ENCODE measurements at places on chromosomes 13 and 19.
A peak's percentile ranks its signal among the peaks of the same experiment; 100 is the strongest.

DNA sequence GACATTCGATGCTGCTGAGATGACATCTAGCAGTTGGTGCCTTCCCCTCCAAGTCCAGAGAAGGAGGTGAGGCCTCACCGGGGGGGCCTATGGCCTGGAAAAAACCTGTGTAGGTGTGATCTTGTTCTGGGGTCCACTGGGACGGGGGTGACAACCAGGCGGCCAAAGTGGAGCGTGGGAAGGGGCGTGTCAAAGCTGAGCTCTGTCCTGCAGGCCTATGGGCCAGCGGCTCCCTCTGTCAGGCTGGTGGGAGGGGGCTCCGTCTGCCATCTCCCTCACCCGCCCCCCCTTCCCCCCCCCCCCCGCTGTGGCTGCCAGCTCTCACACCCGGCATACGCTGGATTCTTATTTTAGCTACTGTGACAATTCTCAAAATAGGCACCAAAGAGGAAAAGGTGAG lies 56.7 kb upstream of the UQCRFS1 start:
- DNase-seq, result no peak

DNA sequence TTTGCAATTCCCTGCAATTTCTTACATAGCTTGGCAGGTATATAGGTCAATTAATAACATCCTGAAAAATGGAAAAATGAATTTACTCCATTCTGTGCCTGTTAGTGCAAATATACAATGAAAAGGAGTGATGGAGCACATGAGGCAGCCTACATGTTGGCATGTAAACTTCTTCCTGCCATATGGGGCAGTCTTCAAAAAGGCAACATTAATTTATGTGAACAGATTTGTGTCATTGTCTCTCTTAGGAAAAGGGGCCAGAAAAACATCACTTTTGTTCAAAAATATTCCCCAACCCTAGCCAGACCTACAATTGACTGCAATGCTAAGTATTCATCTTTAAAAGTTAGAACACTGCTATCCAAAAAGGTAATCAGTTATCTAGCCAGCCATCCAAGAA lies 332.2 kb downstream of the TBC1D4 start:
- DNase-seq, result no peak

GRCh38 chr19:46173886-46174480 lies 25.9 kb downstream of the IGFL2 start:
- DNase-seq, result peak; percentile 32

- no peak for DNase-seq
These were observed 3.3 kb upstream of the AP3D1 start for GRCh38 chr19:2154587-2155075.

DNA sequence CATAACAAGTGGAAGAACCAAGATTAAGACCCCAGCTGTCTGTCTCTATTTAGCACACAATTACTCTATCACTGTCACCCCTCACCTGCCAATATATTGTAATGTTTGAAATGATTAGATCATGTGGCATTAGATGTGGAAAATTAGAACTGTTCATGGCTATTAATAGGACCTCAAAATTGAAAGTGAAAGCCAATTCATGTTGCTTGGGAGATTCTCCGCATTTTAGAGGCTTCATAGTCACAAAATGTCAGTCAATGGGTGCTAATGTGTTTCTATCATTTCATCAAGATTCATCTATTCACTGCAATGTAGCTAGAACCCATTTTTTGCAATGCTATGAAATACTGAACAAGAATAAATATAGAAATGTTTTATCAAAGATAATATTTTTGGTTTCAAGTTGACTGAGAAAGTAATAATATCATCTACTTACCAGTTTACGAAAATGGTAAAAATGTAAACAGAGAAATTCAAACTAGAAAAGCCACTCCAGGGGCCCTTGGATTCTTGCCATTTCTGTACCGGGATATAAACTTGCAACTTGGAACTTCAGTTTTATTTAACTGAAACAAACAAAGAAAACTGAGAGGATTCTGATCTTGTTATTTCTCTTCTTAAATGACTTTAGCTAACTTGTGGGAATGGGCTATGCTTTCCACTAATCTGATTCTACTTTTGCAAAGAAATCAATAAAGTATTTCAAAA lies 388.6 kb downstream of the DCT start:
- no peak for DNase-seq

DNA sequence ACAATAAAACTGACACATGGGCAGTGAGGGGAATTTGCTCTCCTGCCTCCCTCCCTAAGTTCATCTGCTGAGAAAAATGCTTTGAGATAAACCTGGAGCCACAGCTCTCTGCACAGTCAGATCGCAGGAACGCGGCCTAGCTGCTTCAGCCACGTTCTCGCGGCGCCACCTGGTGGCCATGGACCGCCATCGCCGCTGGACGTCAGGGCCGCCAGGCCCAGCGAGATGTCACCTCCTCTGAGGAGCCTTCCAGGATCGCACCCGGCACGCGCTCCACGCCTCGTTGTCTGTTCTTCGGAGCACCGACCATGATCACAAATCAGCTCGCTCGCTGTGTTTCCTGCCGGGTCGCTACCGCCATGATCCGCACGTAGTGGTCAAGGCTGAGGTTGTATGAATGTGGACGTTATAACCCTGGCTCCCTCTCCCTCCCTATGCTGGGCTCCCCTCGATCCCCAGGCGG lies 20.6 kb upstream of the USP29 start:
- peak; percentile 89 for DNase-seq

DNA sequence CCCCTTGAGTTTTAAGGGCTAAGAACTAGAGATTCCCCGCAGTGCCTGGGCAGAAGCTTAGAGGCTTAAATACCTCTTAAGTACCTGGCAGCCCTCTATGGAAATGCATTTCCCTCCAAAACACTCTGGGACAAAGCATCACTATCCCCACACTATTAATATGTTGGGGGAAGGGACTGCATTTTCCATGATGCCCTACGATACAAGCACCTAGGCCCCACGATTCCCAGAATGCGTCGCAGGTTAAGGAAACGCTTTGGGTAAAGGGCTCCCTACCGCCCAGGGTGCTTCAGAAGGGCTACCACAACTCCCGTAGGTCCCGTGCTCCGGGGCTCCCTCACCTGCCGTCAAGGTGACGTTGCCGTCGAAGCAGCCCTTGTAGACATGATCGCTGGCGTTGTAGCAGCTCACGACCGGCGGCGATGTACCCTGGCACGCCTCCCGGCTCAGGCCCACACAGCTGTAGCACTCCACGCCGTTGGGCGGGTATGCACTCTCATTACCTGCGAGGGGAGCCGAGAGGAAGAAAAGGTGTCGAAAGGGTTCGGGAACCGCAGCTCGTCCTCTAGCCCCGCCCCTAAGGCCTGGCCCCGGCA lies 2.5 kb downstream of the LYPD3 start:
- no peak for DNase-seq

DNA sequence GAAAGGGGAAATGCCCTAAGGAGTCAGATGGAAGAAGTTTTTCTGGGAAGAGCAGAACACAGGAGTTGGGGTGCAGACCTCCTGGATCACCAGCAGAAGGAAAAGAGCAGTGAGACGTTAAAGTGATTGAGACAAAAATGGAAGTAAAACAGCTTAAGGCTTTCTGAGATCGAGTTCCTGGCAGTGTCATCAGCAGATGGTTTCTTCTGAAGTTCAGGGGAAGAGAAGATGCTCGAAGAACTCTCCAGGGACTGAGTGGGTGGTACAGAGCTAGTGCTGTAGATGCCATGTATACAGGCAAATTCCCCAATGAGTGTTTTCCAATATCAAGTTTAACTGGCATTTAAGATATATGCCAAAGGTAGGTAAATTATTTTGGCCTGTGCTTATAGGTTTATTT lies 272.2 kb upstream of the KLF12 start:
- no peak for DNase-seq

- DNase-seq, result no peak
These were observed 7.4 kb downstream of the LRFN3 start for GRCh38 chr19:35943321-35944301.

DNA sequence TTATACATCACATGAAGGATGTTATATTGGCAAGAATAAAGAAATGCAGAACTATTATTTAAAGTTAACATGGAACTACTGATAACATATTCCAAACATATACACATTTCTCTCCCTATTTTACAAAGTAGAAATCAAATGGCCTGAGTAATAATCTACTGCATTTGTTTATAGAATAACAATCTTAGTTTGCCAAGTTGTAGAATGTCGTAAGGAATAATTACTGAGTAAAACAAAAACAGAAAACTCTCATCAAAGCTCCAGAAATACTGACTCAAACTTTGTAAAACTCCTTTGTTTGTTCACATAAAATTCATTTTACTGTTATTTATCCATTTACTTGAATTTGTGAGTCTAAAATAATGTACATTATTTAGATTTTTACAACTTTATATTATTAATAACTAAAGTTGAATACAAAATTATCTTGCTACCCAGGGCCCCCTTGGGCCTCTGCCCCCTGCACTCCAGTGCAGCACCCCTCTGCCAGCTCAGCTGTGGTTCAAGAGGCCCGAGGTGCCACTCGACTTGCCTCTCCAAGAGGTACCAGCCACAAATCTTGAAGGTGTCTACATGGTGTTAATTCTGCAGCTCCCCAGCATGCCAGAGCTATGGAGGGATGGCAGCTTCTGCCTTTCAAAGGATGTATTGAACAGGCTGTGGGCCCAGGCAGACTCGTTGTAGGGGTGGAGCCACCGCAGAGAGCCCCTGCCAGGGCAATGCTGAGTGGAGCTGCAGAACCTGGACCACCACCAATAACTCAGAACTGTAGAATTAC lies 2819.7 kb downstream of the PCDH9 start:
- DNase-seq, result no peak

DNA sequence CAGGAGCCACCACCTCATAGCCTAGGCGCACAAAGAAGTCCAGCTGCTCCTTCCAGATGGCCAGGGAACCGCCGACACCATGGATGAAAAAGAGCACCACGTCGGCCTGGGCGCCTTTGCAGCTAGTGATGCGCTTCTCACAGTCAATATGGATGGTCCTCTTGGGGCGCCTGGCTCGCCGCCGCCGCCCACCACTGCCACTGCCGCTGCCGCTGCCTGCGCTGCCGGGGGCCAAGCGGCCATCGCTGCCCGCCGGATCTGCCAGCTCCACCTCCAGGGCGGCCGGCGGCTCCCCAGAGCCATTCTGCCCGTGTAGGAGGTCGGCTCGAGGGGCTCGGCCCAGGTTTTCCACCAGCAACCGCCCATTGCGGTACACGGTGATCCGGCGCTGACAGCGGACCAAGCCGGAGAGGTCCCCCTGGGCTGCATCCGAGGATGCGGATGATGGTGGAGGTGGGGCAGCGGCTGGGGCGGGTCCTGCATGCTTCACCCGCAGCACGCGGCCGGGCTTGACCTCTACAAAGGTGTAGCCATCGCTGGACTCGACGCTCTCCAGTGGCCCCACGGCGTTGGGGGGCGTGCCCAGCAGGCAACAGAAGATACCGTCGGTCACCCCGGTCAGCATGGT lies 2.1 kb downstream of the ABHD8 start:
- DNase-seq, result no peak

GRCh38 chr19:45160870-45161737 lies at the start of gene NKPD1:
Gene NKPD1, minus strand, starts transcription at chr19:45160982. Its CDS starts 832 bp downstream, at chr19:45160150.
- peak; percentile 78 for DNase-seq

Data from iPS-NIHi11 (cell line).